Activated CD8-positive, alpha-beta memory T cell treated with anti-CD3 and anti-CD28 coated beads, Interleukin-2, amount 50 U/mL, for 48 hours (primary cell): ENCODE measurements at places on chromosomes 5 and 9.

DNA sequence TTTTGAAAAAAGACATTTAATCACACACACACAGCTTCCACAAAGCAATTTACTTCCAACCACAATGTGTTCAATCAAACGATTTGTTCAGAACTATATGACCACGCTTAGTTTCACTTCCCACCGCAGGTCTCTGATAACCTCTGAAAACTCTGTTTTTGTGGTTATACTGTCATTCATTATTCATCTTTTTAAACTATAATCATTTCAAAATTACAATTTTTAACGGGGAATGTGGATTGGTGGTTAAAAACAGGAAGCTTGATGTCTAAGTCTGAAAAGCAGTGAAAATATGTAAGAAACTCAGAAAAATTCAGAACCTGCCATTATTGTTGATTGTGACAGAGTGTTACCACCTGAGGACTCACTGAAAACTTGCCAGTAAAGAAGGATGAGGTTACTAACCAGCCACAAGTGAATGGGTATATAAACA lies 12.7 kb upstream of the TMEM174 start:
- DNase-seq: peak; percentile 72

- DNase-seq: no peak
Observed at GRCh38 chr9:87035879-87036278, 88.6 kb upstream of the GAS1 start.

GRCh38 chr9:26746357-26747072 lies 146.1 kb downstream of the CAAP1 start:
- DNase-seq: no peak

- DNase-seq: no peak
Observed at GRCh38 chr9:93830606-93831005, 124.5 kb downstream of the BARX1 start.

DNA sequence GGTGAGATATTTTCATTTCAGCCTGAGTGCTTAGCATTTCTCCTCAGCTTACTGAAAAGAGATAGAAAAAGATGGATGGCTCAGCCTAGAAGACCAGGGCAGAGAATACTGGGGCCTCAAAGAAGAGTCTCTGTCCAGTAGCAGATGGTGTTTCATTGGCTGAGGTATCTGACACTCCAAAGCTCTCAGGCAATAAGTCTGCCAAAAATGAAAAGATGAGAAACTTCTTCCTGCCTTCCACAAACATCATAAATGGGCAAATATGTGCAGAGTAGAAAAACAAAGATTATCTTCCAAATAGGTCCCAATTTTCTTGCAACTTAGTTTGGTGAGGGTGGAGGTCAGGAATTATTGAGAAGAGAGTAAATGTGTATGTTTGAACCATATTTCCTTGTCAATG lies 87.4 kb upstream of the ICE1 start:
- no peak for DNase-seq

DNA sequence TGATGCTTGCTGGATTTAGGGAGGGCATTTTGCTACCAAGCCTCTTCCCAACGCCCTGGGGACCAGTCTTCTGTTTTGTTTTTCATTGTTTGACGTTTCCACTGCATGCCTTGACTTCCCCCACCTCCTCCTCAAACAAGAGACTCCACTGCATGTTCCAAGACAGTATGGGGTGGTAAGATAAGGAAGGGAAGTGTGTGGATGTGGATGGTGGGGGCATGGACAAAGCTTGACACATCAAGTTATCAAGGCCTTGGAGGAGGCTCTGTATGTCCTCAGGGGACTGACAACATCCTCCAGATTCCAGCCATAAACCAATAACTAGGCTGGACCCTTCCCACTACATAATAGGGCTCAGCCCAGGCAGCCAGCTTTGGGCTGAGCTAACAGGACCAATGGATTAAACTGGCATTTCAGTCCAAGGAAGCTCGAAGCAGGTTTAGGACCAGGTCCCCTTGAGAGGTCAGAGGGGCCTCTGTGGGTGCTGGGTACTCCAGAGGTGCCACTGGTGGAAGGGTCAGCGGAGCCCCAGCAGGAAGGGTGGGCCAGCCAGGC lies 23.0 kb downstream of the PCDHGC5 start:
- no peak for DNase-seq

GRCh38 chr9:89505911-89506310 lies 8.0 kb upstream of the SEMA4D start:
- no peak for DNase-seq

DNA sequence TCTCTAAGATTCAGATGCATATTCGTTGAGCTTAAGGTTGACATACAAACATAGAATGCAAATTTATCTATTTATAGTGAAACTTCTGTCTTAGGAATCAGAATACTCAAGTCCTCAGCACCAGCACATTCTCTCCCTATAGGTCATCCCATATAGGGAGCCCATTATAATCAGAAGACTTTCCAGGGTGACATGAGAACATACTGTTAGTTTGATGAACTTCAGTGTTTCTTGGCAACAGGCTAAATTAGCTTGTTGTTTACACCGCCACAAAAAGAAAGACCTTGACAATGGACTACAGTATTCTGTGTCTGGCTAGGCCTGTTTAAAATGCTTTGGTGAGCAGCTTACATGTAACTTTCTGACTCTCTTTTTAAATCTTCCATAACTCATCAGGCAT lies 104.2 kb downstream of the TAF11L14 start:
- no peak for DNase-seq

DNA sequence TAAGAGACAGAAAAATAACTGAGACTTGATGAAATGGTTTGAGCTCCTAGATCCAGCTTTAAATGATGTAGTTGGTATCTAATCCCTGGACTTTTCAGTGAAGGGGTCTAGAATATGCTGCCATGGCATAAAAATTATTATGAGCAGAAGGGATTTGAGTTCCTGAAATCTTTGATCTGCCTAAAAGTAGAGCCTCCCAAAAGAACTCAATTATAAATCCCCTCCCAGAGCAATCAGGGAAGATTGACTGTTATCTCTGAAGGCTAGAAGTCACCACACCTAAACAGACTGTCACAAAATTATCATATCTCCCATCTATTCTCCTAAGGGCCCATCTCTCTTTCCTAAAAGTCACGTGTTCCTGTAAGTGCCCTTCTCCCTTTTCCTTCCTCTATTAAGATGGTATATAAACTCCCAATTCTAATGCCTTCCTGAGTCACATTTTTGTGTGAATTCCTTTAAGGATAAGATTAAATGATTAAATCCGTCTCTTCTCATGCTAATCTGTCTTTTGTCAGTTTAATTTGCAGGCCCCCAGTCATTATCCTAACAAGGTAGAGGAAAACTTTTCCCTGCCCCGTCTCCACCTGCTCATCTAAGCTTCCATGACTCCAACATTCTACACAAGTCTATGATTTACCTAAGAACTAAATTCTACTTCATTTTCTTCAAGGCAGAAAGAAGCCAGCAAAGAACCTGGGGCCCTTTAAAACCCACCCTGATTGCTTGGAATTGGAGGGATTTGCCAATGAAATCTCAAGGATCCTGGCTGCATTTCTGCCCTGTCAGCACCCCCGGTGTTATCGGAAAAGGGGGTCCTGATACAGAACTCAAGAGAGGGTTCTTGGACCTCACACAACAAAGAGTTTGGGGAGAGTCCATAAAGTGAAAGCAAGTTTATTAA lies 47.1 kb upstream of the PWWP2A start:
- DNase-seq: no peak

- no peak for DNase-seq
Observed at GRCh38 chr9:82538634-82539033, 524.3 kb downstream of the RASEF start.

DNA sequence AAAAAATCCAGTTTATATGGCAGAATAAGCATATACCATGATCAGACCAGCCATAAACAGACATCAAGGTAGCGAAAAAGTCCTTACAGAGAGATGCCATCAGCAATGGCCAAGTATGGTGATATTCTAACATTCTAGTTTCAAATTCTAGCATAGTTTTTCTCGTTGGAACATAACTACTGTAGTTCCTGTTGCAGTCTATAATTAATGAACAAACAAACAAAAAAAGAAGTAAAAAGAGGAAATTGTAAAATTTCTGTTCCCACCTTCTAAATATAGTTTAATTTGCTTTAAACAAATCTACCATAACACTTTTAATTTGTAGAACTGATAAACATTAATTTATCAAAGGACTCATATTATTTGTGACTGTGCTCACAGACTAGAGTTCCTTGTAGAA lies 9.9 kb upstream of the CD180 start:
- no peak for DNase-seq

GRCh38 chr9:16705111-16705604 lies 165.3 kb downstream of the BNC2 start:
- no peak for DNase-seq

DNA sequence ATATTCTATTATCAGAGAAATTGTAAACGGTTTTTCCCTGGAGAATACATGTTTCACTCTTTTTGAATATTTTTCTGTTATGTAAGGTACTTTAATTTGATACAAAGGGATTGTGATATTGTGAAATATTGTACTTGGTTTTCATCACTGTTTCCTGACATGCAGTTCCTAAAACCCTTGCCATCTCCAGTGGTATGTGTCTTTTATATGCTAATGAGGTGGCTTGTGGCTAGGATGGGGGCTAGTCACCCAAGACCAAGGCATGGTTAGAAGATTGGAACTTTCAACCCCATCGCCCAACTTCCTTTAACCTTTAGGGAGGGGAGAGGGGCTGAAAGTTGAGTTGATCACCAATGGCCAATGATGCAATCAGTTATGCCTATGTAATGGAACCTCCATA lies 160.6 kb downstream of the TAF11L14 start:
- DNase-seq: no peak

GRCh38 chr9:136090768-136091581 lies 4.1 kb downstream of the NACC2 start:
- DNase-seq: no peak

- no peak for DNase-seq
Observed at GRCh38 chr9:86669422-86669821, 277.9 kb downstream of the GAS1 start.

DNA sequence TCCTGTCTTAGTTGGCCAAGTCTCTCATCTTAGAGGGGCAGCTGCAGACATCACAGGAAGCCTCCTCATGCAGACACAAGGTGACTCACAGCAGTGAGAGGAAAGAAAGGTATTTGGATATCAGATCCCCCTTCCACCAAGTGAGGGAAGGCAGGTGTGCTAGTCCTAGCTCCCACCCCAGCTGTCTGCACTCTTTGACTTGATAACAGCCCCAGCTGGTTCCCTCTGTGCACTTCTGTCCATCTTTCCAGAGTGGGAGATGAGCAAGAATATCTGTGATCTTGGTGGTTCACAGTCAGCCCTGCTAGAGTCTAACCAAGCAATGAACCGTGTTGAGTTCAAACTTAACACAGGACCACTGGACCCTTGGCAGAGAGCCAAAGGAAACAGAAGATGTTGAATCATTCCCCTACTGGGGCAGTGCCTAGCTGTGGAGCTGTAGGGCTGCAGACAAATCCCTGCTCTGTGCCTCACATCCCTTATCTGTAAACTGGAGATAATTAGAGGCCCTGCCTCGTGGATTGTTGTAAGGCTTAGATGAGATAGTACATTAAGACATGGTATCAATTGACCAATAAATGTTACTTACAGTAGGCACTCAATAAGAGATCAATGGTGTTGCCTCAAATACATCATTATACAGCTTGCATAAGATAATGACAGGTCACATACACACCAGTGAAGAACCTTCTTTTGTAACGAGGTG lies 39.1 kb downstream of the SH3RF2 start:
- no peak for DNase-seq

DNA sequence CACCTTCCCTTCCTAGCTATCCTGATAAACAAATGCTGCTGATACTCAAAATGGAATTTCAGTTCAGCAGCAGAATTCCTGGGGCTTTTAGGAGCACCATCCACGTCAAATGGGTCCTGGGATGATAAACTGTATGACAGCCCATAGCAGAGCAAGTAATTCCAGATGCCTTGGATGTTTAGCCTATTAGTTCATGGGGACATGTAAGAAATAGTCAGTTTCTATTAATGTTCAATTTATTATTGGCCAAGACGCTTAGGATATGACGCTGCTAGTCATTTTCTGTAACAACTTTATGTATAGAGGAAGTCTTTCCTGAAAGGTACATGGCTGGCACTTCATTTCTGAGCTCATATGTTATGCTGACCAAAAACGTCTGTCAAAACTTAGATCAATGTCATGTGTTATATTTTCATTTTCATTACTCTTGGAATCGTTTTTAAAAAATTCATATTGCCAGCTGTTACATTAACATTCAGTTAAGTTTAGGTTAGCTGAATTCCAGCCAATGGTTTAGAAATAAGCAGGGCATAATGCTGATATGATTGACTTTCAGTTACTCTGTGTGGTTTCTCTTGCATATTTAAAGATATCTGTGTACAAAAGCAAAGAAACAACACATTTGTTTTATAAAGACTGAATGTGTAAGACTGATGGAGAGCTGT lies 243.8 kb downstream of the CSNK1G3 start:
- DNase-seq: no peak

GRCh38 chr5:74468421-74468820 lies 172.1 kb downstream of the ENC1 start:
- DNase-seq: no peak

GRCh38 chr5:157817387-157817702 lies 41.6 kb downstream of the CLINT1 start:
- no peak for DNase-seq

GRCh38 chr5:143923634-143924266 lies 111.8 kb downstream of the HMHB1 start:
- no peak for DNase-seq

DNA sequence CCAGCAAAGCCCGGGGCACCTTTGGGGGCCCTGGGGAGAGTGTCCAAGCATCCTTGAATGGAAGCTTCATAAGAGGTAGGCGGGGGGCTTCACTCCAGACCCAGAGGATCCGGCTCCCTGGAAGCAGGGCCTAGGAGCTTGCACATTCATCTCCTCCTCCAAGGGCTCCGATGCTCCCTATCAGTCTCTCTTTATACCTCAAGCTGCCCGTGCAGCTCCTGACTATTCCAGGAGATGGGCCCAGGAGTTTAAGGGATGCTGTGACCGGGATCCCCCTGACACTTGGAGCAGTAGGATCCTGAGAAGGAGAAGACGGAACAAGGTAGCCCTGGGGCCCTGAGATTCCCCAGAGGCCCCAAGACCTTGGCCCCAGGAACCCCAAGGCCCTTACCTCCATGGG lies 25.9 kb downstream of the CSF1R start:
- no peak for DNase-seq

DNA sequence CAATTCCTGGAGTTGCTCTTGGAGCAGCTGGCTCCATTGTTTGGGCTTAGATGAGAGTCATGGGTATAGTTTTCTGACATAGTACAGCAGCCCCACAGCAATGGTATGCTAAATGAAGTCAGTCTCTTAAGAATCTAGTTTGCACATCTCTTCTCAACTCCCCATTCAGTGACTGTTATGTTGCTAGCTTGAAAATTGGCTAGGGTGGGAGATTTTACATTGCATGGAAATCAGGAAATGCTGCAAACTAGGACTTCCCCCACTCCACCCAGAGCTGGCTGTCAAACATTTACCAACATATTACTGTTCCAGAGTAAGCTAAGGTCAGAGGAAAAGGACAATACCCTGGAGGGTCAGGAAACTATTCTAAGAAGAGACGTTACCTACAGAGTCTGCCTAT lies 17.6 kb upstream of the FCHO2 start:
- no peak for DNase-seq

GRCh38 chr5:108878756-108879155 lies 131.1 kb downstream of the FER start:
- no peak for DNase-seq

- DNase-seq: no peak
Observed at GRCh38 chr9:105278751-105279150, 34.3 kb downstream of the SLC44A1 start.

- DNase-seq: no peak
Observed at GRCh38 chr5:969408-969839, 39.2 kb upstream of the NKD2 start.
